Stimulated activated CD8-positive, alpha-beta memory T cell treated with anti-CD3 and anti-CD28 coated beads, Interleukin-7, amount 100 ng/mL, for 1 hour (primary cell): ENCODE measurements at places on chromosomes 11 and 22.

DNA sequence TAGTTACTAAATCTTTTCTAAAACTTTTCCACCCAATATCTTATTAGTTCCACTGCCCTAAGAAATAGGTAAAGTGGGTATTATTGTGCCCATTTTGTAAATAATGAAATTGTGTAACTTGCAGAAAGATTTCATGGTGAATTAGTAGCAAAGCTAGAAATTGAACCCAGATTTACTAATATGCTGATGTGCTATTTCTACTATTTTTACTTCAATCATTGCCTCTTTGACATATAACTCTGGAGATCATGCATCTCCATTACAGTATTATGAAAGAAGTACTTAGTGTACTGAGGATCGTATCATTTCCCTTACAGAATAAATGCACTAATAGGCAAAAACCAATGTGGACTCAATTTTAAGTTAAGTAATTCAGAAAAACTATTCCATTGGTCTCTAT, 119.0 kb downstream of the CSTPP1 start:
- no peak for DNase-seq

DNA sequence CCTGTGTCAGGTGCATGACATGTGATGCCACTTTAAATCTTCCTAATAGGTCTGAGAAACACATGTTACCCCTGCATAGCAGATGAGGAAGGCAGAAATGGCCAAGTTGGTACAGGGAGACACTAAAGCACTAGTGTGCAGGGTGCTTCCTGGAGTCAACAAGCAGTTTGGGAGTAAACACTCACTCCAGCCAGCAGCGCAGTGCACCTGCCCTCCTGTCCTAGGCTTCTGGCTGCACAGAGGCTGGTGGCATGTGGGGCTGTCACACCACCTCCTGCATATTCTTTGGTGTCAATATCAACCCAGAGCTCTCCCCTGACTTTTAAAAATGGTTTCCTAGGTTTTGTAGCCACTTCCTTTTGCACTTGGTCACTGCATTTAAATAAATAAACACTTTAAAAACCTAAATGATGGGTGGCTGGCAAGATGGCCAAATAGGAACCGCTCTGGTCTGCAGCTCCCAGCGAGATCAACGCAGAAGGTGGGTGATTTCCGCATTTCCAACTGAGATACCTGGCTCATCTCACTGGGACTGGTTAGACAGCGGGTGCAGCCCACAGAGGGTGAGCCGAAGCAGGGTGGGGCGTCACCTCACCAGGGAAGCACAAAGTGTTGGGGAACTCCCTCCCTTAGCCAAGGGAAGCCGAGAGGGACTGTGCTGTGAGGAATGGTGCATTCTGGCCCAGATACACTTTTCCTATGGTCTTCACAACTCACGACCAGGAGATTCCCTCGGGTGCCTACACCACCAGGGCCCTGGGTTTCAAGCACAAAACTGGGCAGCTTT, 33.5 kb downstream of the GAB4 start:
- no peak for DNase-seq

GRCh38 chr11:121417055-121417551, 35.0 kb upstream of the SORL1 start:
- no peak for DNase-seq

- DNase-seq: no peak
These were observed 5.2 kb downstream of the ACAD8 start for GRCh38 chr11:134258577-134258976.

DNA sequence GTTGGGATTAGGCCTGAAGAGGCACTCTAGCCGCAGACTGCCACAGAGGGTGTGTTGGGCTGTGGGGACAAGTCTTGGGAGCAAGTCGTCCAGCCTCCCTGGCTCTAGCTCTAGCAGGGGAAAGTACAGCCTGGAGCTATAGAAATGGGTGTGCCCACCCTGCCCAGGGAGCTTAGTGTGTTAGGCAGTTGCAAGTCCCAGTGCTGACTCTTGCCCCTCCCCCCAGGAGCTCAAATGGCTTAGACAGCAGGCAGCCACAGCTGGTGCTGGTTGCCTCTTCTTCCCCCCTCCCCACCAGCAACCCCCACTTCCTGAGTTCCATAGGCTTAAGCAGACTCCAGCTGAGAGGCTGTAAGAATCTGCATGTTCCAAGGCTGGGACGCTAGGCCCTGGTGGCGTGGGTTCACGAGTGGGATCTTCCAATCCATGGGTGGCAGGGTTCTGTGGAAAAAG, 61.2 kb downstream of the GUCY1A2 start:
- no peak for DNase-seq

DNA sequence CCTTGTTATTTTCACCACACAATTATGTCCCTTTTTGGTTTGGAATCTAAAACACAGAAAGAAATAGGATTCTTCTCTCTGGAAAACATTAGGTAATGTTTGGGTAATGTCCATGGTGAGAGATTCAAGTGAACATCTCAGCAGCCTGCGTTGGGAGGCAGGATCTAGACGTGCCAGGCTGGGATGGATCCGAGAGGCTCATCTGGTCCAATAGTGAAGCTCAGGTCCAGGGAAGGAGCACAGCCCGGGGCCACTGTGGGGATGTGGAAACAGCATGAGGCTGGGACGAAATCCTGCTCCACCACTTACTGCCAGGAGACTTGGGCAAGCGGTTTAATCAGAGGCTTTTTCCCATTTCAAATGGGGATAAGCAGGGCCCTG, 109.9 kb downstream of the CSNK2A3 start:
- no peak for DNase-seq

- no peak for DNase-seq
These were observed 71.3 kb downstream of the ATXN10 start for GRCh38 chr22:45742866-45743450.

DNA sequence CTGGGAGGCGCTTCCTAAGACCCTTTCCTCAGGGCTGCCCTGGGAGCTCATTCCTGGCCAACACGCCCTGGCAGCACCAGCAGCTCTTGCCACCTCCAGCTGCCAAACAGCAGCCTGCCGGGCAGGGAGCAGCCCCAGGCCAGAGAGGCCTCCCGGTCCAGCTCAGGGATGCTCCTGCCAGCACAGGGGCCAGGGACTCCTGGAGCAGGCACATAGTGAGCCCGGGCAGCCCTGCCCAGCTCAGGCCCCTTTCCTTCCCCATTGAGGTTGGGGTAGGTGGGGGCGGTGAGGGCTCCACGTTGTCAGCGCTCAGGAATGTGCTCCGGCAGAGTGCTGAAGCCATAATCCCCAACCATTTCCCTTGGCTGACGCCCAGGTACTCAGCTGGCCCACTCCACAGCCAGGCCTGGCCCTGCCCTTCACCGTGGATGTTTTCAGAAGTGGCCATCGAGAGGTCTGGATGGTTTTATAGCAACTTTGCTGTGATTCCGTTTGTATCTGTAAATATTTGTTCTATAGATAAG, 7.6 kb downstream of the SLC39A13 start:
- no peak for DNase-seq

- no peak for DNase-seq
These were observed 39.0 kb downstream of the CTNND1 start for GRCh38 chr11:57800444-57801182.

DNA sequence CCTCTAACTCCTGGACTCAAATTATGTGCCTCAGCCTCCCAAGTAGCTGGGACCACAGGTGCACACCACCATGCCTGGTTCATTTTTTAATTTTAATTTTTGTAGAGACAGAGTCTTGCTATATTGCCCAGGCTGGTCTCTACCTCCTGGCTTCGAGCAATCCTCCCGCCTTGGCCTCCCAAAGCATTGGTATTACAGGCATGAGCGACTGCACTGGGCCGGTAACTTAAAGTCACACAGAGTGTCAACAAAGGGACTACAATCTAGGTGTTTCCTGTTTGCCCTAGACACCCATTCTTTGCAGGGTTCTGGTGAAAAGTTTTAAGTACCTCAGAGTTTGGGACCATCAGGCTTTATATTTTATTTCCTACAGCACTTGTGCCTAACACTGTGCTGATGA, 8.4 kb downstream of the UVRAG start:
- DNase-seq: no peak

DNA sequence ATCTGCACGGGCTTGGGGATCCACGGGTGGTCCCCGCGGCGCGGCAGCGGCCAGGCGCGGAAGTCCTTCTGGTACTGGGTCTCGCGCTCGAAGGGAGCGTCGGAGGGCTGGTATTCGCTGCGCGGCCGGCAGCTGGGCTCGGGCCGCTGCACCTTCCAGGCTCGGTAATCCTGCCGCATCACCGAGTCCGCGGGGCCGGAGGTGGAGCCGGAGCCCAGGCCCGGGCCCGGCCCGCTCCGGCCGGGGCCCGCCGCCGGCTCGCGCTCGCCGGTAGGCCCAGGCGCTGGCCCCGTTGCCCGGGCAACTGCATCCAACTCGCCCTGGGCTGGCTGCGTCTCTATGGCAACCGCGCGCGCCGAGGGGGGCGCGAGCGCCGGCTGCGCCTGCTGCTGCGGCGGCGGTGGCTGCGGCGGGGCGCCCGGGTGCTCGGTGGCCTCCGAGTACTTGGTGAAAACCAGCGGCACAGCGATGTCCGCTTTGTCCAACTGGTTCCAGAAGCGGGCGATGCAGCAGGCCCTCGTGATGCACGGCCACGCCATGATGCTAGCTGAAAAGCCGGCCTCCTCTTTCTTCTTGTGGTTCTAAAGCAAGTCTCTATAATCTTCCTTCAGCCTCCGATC, 897 bp downstream of the MAP6 start:
- no peak for DNase-seq
